Kidney (tissue), 22 donors: ENCODE measurements at places on chromosomes 3 and 15. TPM values are rescaled to one million over a fixed set of nuclear protein-coding genes. Genes with fewer than 3 reads are reported as not detected.

GRCh38 chr3:134148534-134148933 is 102.1 kb downstream of the RYK start:
- DNase-seq = no peak
- H3K36me3 ChIP-seq = no peaks in the 10 kb centered on the region
- peaks cover 5% of the 10 kb centered on the region for H3K4me1 ChIP-seq
- no peaks in the 10 kb centered on the region for H3K27me3 ChIP-seq
- no peak overlapping the region for H3K27ac ChIP-seq

DNA sequence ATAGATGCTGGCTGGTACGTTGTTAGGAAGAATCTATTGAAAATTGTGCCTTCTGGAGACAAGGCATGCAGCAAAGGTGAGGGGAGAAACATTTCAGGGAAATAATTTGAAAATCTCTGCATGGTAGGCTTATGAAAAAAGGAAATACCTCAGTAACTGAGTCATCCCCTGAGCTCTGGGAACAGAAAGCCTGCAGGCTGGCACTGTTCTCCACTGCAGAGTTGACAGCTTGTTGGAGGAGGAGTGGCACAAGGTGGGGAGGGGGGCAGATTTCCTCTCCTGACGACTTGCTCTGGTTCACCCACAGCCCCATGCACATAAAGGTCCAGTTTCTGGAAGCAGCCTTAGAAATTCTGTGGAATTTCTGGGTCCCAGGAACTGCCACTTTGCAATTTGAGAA is 179.4 kb downstream of the ABHD5 start:
- H3K4me1 ChIP-seq = no peaks in the 10 kb centered on the region
- DNase-seq = no peak
- no peaks in the 10 kb centered on the region for H3K27me3 ChIP-seq
- no peak overlapping the region for H3K4me3 ChIP-seq

- H3K36me3 ChIP-seq = no peaks in the 10 kb centered on the region
- H3K27ac ChIP-seq = no peak overlapping the region
Observed at GRCh38 chr15:62929000-62929357, 113.6 kb upstream of the TPM1 start.

DNA sequence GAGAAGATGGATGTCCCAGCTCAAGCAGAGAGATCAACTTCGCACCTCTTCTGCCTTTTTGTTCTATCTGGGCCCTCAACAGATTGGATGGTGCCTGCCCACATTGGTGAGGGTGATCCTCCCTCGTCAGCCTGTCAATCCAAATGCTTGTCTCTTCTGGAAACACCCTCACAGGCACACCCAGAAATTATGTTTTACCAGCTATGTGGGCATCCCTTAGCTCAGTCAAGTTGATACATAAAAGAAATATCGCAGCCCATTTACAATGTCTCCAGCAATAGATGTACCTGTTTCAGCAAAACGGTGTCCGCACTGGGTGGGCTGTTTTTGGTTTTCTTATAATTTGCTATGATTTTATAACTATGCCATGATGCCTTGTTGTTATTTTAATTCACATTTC is 27.5 kb upstream of the CA12 start:
- H3K27ac ChIP-seq = no peak overlapping the region
- no peaks in the 10 kb centered on the region for H3K27me3 ChIP-seq
- H3K4me3 ChIP-seq = no peak overlapping the region
- H3K36me3 ChIP-seq = no peaks in the 10 kb centered on the region
- no peaks in the 10 kb centered on the region for H3K4me1 ChIP-seq
- DNase-seq = no peak

- H3K4me1 ChIP-seq = no peaks in the 10 kb centered on the region
- no peak for DNase-seq
Observed at GRCh38 chr15:82597815-82598214, 49.3 kb downstream of the CPEB1 start.

- H3K36me3 ChIP-seq = no peaks in the 10 kb centered on the region
- H3K27ac ChIP-seq = no peak overlapping the region
- H3K27me3 ChIP-seq = no peaks in the 10 kb centered on the region
- DNase-seq = no peak
- H3K4me1 ChIP-seq = no peaks in the 10 kb centered on the region
Observed at GRCh38 chr3:117200962-117201361, 491.4 kb downstream of the TUSC7 start.

DNA sequence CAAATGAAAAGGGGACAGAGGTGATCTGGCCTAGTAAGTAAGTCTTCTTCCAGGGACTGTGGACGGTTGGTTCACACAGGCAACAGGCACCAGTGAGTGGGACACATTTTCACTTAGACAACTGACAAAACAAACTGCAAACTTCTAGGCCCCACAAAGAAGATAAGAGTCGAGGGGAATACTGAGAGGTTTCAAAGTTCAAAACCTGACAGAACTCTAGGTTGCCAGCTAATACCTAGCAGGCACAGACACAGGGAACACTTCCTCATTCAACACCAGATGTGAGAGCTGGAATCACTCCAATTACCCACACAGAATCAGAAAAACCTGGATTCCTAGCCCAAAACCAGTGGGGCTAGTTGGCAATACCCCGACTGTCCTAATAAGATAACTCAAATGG is 621.7 kb downstream of the ZPLD1 start:
- no peaks in the 10 kb centered on the region for H3K27me3 ChIP-seq
- H3K4me3 ChIP-seq = no peak overlapping the region
- no peak for DNase-seq
- no peak overlapping the region for H3K27ac ChIP-seq

GRCh38 chr15:94174399-94174802 is 57.0 kb upstream of the MCTP2 start:
- no peak overlapping the region for H3K4me3 ChIP-seq
- no peaks in the 10 kb centered on the region for H3K27me3 ChIP-seq
- H3K36me3 ChIP-seq = no peaks in the 10 kb centered on the region
- H3K27ac ChIP-seq = no peak overlapping the region
- H3K4me1 ChIP-seq = no peaks in the 10 kb centered on the region
- no peak for DNase-seq

- H3K36me3 ChIP-seq = no peaks in the 10 kb centered on the region
- no peaks in the 10 kb centered on the region for H3K4me1 ChIP-seq
- H3K4me3 ChIP-seq = no peak overlapping the region
- H3K27me3 ChIP-seq = no peaks in the 10 kb centered on the region
- H3K27ac ChIP-seq = no peak overlapping the region
- DNase-seq = no peak
Observed at GRCh38 chr3:183330881-183331280, 77.8 kb downstream of the B3GNT5 start.

DNA sequence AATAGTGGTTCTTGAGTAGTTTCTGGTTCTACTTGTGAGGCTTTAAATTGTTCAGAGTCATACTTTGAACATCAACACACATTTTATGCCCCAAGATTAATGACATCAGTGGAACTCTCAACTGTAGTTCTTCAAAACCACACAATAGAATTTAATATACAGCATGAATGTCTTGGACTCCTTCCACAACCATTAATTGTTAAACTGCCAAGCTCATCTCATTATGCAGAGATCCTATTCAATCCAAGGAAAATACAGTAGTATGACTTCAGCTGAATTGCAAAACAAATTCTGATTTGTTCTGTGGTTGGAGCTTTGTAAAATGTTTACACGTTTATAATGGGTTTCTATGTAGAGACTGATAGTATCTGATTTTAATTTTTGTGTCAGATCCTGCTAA is 199.2 kb upstream of the SLC2A2 start:
- no peaks in the 10 kb centered on the region for H3K27me3 ChIP-seq
- H3K36me3 ChIP-seq = no peaks in the 10 kb centered on the region
- H3K4me1 ChIP-seq = no peaks in the 10 kb centered on the region
- no peak for DNase-seq
- H3K4me3 ChIP-seq = no peak overlapping the region
- H3K27ac ChIP-seq = no peak overlapping the region

- no peak overlapping the region for H3K4me3 ChIP-seq
- no peak overlapping the region for H3K27ac ChIP-seq
- peak; percentile 67 for DNase-seq
- H3K36me3 ChIP-seq = no peaks in the 10 kb centered on the region
- no peaks in the 10 kb centered on the region for H3K27me3 ChIP-seq
Observed at GRCh38 chr3:108486941-108487340, 23.5 kb downstream of the MYH15 start.

DNA sequence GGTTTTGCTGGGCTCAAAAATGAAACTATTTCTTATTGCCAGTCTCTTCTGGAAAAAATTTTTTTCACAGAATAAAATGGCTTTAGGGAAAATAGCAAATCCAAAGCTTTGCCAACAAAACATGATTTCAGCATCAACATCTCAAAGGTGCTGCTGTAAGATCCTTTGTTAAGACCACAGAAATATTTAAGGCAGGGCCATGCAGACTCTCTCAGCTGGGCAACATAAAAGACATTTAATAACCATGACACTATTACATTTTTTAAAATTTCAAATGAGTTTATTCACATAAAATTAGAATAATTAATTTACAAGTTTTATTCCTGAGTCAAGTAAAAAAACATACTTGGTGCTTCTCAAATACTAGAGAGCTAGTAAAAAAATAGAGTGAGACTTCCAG is 527.1 kb upstream of the DPPA4 start:
- H3K36me3 ChIP-seq = no peaks in the 10 kb centered on the region
- no peaks in the 10 kb centered on the region for H3K4me1 ChIP-seq
- DNase-seq = no peak
- no peaks in the 10 kb centered on the region for H3K27me3 ChIP-seq

The MME gene
- 126 TPM for polyA plus RNA-seq

The TMEM212 gene
- not detected for polyA plus RNA-seq

The DAPK2 gene
- polyA plus RNA-seq = 3.8 TPM

The CASR gene
- polyA plus RNA-seq = 14.8 TPM

The A4GNT gene
- polyA plus RNA-seq = not detected
